Activated T-helper 17 cell treated with anti-CD3 and anti-CD28 coated beads, Interleukin-2, amount 50 U/mL, for 72 hours (primary cell): ENCODE measurements at places on chromosomes 7 and 10. TPM values are rescaled to one million over a fixed set of nuclear protein-coding genes. Genes with fewer than 3 reads are reported as not detected.

The ZNF107 gene
- 16.0 TPM for total RNA-seq

The PPP1R9A gene
- total RNA-seq: not detected

The XRCC2 gene
- total RNA-seq: 15.7 TPM

The CNPY1 gene
- not detected for total RNA-seq

- peak; percentile 13 for ATAC-seq
Observed at GRCh38 chr7:92133133-92133736, 1.0 kb downstream of the CYP51A1 start.

GRCh38 chr7:130135208-130136205 lies 65.2 kb downstream of the KLHDC10 start:
- ATAC-seq: peak; percentile 57

DNA sequence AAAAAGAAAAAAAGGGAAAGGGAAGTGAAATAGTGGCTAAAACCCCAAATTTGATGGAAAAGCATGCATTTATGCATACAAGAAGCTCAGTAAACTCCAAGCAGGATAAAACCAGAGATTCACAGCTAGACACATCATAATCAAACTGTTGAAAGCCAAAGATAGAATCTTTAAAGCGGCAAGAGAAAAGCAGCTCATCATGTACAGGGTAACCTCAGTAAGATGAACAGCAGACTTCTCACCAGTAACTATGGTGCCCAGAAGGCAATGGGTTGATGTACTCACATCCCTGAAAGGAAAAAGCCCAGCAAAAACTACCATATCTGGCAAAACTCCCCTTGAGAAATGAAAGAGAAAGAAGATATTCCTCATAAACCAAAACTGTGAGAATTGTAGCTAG lies 60.4 kb downstream of the TPST1 start:
- ATAC-seq: no peak

- no peak for ATAC-seq
Observed at GRCh38 chr10:20466731-20467130, 430.4 kb downstream of the NEBL start.

DNA sequence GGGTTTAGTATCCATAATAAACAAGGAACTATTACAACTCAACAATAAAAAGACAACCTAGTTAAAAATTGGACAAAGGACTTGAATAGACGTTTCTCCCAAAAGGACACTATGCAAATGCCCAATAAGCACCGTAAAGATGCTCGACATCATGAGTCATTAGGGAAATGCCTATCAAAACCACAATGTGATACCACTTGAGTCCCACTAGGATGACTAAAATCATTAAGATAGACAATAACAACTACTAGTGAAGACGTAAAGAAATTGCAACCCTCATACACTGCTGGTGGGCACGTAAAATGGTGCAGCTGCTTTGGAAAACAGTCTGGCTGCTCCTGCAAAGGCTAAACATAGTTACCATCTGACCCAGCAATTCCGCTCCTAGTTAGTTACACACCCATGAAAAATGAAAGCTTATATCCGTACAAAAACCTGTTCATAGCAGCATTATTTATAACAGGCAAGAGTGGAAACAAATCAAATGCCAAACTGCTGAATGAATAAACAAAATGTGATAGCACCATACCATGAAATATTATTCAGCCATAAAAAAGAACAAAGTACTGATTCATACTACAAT lies 17.3 kb downstream of the CCDC3 start:
- ATAC-seq: peak; percentile 69

DNA sequence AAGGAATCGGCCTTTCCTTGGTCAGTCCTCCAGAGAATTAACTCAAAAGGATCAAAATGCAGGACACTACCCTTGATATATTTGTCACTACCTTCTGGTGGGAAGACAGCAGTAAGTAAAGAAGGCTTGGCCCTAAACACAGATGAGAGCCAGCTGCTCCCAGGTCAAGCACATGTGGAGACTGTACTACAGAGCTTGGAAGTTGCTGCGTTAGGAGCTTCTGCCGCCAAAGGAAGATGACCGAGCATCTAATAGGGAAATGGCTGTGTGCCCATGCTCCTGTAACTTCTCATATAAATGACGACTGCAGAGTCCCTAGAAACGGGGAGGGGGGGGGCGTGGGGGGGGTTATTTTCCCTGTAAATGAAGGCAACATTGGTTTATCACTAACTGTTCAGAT lies 59.0 kb downstream of the PODXL start:
- no peak for ATAC-seq

- no peak for ATAC-seq
Observed at GRCh38 chr7:30469303-30469702, 9.3 kb downstream of the NOD1 start.

DNA sequence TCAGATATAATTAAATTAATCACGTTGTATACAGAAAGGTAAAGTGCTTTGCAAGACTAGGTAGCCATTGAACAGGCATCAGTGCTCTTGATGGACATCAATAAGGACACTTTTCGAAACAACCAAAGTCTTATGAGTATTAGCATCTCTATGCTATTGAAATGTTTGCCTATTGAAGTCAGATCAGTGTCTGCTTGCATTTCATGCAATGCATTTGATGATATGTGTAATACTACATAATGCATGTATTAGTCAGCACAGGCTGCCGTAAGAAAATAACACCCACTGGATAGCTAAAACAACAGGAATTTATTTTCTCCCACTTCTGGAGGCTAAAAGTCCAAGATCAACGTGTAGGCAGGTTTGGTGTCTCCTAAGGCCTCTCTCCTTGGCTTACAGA lies 209.3 kb upstream of the PLXDC2 start:
- ATAC-seq: no peak
